ENCODE measurements at places on chromosomes 2 and 18.

DNA sequence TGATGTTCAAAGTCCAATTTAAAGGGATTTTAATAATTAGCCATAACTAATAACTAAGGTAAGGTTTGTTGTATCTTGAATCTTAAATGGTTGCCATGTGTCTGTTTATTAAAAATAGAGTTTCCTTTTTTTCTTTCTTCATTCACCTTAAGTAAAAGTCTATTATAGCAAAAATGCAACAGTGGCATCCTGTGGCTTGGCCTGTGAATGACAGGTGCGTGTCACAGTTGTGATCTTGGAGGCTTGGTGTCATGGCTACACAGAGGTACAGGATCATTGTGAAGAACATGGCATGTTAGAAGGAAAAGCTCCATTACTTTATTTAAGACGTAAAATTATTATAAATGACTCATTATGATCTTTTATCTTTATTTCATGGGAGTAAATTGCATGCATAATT, 246.1 kb downstream of the BCL2 start:
- peak; percentile 57 for DNase-seq

GRCh38 chr2:184326066-184326465, 272.3 kb upstream of the ZNF804A start:
- DNase-seq, result peak; percentile 3

DNA sequence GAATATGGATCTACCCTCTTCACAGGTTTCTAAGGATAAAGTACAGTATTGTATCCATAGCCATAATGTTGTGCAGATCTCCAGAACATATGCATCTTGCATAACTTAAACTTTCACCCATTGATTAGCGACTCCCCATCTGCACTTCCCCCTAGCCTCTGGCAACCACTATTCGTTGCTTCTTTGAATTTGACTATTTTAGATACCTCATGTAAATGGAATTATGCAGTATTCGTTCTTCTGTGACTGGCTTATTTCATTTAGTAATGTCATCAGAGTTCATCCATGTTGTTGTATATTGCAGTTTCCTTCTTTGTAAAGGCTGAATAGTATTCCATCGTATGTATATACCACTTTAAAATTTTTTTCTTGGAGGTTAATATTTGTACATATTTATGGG, 128.9 kb downstream of the SMAD7 start:
- no peak for DNase-seq

DNA sequence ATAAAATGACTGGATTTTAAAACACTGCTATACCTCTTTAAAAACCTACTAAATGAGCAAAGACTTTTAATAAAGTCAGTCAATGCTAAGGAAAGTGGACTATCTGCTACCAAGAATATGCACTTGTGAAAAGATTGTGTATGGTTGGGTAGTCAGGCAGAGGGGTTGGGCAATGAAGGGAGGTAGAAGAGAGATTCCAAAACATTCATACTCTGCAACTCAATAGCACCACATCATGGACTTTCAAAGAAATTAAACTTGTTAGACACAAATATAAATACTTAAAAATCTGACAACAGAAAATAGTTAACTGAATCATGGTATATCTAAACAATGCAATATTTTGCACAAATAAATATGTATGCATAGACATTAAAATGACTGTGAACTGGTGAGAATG, 139.9 kb upstream of the MAPRE2 start:
- DNase-seq, result peak; percentile 4

- DNase-seq, result no peak
Observed at GRCh38 chr18:3873698-3874097, 423.7 kb downstream of the TGIF1 start.

- DNase-seq, result no peak
Observed at GRCh38 chr2:100785626-100786296, 34.2 kb upstream of the NPAS2 start.

- no peak for DNase-seq
Observed at GRCh38 chr18:13910501-13910900, 4.8 kb downstream of the MC2R start.

- DNase-seq, result no peak
Observed at GRCh38 chr18:34511435-34511834, 198.7 kb upstream of the DTNA start.

DNA sequence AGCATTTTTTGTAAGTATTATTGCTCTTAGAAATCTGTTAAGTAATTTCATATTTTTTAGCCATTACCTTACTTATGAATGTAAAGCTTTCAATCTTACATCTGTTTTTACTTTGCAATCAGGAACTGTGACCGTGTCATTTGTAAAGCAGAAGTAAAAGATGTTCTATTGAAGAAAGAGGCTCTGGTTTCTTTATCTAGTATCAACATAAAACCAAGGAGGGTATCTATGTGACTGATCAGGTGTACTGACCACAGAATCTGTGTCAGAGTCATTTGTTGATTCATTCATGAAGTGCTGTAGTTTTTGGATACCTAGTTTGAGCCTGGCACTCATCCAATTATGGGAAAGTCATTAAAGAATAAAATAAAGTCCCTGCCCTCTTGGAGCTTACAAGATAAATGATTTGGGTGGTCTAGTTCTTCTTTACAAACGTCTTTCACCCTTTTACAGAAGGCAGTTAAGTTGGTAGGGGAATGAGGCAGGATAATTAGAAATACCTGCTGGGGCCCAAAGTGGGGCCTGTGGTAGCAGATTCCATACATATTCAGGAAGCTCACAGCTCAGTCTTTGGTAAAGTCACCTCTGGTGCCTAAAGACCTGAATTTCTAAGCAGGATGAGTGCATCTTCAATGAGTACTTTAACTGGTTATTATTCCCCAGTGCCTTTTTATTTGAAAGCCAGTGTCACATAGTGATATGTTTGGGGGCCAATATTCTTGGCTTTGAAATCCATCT, 260.6 kb upstream of the NT5C1B start:
- DNase-seq, result no peak

DNA sequence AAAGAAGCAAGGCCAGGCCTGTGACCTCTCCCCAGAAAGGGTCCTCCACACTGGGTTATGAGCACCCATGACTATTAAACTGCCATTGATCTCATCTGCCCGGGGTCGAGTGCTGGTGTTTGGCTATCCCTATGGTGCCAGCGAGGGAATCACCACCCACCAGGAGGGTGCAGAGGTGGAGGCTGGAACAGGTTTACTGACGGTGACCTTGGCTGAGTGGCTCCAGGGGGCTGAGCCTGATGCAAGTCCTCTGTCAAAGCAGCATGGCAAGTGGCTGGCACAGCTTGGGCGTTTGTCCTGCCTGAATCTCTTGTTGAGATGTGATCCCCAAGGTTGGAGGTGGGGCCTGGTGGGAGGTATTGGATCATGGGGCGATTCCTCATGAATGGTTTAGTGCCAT, 196.4 kb upstream of the HDAC4 start:
- DNase-seq, result no peak

DNA sequence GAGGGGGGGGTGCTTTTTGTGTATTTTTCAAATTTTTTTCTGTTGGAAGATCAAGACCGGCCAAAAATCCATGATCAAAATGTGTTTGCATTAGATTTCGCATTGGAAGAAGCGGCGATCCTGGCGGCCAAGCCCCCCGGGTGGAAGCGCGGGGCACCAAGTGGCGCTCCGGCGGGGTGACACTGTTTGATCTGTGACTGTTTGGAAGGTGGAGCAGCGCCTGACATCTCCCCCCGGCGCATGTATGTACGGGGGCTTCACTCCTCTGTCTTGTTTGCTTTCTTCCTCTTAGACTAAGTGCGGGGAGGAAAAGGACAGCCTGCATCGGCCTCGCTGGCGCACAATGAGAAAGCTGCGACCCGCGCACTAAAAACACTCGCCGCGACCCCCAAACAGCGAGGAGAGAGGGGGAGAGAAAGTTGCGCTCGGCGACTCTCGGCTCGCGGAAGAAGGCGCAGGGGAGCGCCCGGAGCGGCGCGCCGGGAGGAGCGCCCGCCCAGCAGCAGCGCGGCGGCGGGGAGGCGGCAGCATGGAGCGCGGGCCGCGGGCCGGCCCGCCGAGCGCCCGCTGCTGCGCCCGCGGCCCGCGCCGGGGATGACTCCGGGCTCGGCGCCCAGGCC, 515 bp downstream of the TSHZ1 start:
- DNase-seq, result peak; percentile 56

DNA sequence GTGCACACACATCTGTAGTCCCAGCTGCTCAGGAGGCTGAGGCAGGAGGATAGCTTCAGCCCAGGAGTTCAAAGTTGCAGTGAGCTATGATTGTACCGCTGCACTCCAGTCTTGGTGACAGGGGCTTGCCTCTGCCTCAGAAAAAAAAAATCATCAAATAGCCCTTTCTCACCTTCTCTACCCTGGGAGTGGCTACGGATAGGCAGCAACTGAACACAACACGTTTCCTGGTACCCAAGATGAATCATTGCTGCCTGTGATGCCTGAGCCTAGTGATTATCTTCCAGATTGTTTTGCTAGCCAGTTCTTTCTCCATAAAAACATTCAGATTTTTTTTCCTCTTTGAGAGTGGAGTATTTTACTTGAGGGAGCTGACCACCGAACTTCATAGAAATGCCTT, 13.5 kb downstream of the INPP4A start:
- DNase-seq, result no peak

DNA sequence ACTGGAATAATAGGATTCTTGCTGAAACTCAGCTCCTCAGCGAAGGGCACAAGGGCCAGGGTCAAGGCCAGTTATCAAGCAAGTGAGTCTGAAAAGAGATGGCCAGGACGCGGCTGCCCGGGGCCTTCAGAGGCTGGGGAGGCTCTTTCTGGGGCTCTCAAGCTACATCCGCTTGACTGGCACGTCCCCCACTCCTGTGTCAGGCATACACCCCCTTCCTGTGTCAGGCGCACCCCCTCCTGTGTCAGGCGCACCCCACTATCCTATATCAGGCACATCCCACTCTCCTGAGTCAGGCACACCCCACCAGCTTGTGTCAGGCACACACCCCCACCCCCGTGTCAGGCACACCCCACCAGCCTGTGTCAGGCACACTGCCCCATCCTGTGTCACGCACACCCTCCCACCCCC, 91.8 kb downstream of the TPO start:
- DNase-seq, result no peak

DNA sequence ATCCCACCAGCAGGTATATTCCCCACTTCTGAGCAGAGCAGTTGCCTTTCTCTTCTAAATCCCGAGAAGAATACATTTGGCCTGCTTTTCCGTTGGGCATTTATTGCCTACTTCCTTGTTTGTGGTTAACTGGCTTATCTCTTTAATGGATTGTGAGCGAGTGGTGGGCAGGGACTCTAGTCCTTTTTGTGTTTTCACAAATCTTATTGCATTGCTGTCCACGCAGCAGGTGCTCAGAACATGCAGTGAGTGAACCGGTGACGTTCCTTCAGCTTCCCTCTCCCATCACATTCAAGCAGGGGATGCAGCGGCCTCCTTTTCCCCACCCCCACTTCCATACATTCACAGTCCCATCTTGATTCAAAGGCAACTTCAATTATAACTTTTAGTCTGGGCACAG, 28.9 kb upstream of the GAREM2 start:
- no peak for DNase-seq

DNA sequence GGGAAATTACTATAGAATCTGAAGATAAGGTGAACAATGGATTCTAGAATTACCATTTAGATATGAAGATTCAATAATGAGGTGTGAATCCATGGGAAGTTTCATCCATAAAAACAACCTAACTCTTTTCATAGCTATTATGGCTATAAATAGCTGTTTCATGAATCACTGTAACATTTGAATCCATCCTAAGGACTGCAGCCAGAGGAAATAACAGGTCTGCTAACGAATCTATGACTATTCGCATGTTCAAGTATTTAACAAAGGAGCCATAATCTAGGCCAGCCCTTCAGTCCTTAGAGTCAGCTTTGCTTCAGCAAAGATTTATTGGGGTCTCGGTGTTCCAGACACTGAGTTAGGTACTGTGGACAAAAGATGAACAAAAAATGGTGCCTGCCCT, 87.1 kb downstream of the MYOM1 start:
- DNase-seq, result no peak

GRCh38 chr18:76349067-76349715, 145.9 kb downstream of the ZNF516 start:
- peak; percentile 88 for DNase-seq

GRCh38 chr2:170548304-170548703, 166.8 kb upstream of the SP5 start:
- no peak for DNase-seq

DNA sequence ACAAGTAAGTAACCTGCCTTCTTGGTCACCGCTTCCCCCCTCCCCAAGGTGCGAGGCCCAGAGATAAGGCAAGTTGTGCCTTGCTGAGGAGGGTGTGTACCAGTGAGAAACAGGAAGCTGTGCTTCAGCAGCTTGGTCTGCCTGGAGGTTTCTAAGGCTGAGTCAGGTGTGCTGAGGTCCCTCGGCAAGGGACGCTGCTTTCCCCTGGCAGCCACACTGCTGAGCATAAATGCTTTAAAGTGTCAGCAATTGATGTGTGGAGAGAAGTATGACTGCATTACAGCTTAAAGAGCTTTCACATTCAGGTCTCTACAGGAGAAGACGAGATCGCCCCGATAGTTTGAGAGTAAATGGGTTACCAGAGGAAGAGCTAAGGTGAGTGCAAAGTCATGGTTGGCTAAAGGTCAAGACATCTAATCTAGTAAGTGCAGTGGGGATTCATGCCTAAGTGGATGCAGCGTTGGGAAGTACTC, 86.9 kb downstream of the LIMS1 start:
- peak; percentile 77 for DNase-seq

DNA sequence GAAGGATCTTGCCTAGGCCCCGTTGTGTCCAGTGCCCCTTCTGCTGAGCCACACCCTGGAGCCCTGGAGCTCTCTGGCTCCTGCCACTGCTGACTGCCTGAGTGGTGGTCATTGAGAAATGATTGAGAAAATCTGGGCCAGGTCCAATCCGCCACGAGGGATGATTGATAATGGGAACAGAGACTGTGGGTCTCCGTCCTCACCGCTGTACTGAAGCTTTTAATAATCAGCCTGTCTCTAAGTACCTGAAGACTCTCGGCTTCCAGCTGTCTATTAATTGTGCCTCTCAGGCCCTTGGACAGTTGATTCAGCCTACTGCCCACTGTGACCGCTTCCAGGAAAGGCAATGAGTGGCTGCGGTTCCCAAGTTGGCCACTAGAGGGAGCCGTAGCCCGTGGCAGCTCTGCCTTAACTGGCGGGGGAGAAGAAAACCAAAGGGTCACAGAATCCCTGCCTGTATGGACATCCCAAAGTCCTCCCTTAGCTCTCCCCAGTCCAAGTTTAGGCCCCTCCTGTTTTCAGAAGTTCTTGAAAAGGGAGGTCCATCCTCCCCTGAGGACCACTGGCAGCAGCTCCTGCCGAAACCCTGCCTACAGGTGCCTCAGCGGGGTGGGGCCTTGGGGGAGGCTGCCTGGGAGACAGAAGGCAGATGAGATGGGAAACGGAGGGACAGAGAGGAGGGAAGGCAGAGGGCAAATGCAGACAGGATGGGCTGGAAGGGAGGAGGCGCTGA, 213.6 kb downstream of the TNS1 start:
- peak; percentile 69 for DNase-seq

- peak; percentile 66 for DNase-seq
Observed at GRCh38 chr2:88601286-88601685, 26.0 kb downstream of the EIF2AK3 start.

- no peak for DNase-seq
Observed at GRCh38 chr2:67727131-67727530, 330.0 kb downstream of the ETAA1 start.

- DNase-seq, result no peak
Observed at GRCh38 chr2:171227066-171227782, 66.5 kb upstream of the TLK1 start.

- DNase-seq, result no peak
Observed at GRCh38 chr2:239803766-239804115, 221.4 kb downstream of the NDUFA10 start.

All from NAMALWA (cell line).